ENCODE measurements at places on chromosomes 4 and X. TPM values are rescaled to one million over a fixed set of nuclear protein-coding genes. Genes with fewer than 3 reads are reported as not detected.

The CT45A6 gene
- not detected for total RNA-seq

The TNMD gene
- not detected for total RNA-seq

The MAP7D2 gene
- total RNA-seq = 0.04 TPM

The HPSE gene
- total RNA-seq = 30.7 TPM

The CCNG2 gene
- 19.2 TPM for total RNA-seq

The CFI gene
- total RNA-seq = 25.1 TPM

The ABCE1 gene
- total RNA-seq = 264 TPM

The NXT2 gene
- 6.5 TPM for total RNA-seq

The TNIP3 gene
- total RNA-seq = 1.2 TPM

The TKTL2 gene
- not detected for total RNA-seq

The ERAS gene
- not detected for total RNA-seq

The RADX gene
- total RNA-seq = 0.07 TPM

The GPC3 gene
- not detected for total RNA-seq

The TEX13C gene
- not detected for total RNA-seq

The TAF7L gene
- 1.2 TPM for total RNA-seq

The JAKMIP1 gene
- not detected for total RNA-seq

The SAT1 gene
- total RNA-seq = 298 TPM

The DLG3 gene
- total RNA-seq = 3.0 TPM

The LUZP4 gene
- total RNA-seq = not detected

The DGKK gene
- not detected for total RNA-seq

The EFNB1 gene
- 71.7 TPM for total RNA-seq

The AFAP1 gene
- 55.4 TPM for total RNA-seq

The GAGE10 gene
- total RNA-seq = not detected

The GALNTL6 gene
- not detected for total RNA-seq

The RIBC1 gene
- 0.32 TPM for total RNA-seq

The HERC6 gene
- total RNA-seq = 5.9 TPM

The IL13RA2 gene
- 0.32 TPM for total RNA-seq

The LEF1 gene
- not detected for total RNA-seq

The FRMD7 gene
- not detected for total RNA-seq

The SPANXC gene
- total RNA-seq = not detected

The DTHD1 gene
- not detected for total RNA-seq

The AADAT gene
- 0.07 TPM for total RNA-seq

The KCNE5 gene
- total RNA-seq = 0.13 TPM

The KLB gene
- not detected for total RNA-seq

All from pulmonary artery endothelial cell (primary cell).